LHCN-M2 (cell line): ENCODE measurements at places on chromosomes 7 and 10. TPM values are rescaled to one million over a fixed set of nuclear protein-coding genes. Genes with fewer than 3 reads are reported as not detected.

DNA sequence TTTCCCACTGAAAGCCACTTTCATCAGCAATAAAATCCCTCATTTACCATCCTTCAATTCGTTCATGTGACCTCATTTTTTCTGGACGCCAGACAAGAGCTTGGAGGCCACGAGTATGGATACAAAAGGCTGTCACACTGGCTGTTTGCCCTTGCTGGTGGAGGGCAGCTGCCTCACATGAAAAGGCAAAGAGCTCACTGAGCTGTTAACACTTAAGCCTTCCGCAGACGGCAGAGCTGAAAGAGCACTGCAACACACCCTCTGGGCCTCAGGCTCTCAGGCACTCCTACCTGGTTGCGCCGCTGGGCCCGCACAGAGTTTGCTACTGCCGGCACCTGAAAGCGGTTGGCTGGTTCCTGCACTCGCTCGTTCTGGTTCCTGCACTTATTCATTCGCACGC is 193.5 kb downstream of the CFTR start:
- no peak for DNase-seq

GRCh38 chr7:21383227-21384220 is 44.4 kb upstream of the SP4 start:
- no peak for DNase-seq

- DNase-seq: no peak
These were observed 9.6 kb upstream of the PNLIPRP2 start for GRCh38 chr10:116611153-116611545.

DNA sequence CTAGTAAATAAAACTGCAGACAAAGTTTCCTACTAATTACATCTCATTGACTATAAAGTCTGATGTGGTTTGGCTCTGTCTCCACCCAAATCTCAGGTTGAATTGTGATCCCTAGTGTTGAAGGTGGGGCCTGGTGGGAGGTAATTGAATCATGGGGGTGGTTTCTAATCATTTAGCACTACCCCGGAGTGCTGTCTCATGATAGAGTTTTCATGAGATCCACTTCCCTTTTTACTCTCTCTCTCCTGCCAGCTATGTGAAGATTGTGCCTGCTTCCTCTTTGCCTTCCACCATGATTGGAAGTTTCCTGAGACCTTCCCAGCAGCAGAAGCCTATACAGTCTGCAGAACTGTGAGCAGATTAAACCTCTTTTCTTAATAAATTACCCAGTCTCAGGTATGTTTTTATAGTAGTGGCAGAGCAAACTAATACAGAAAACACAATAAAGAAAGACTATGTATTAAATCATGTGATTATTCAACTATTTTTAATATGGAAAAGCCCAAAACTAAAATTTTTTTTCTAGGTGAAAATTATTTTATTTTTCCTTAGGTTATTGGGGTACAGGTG is 232.1 kb downstream of the FZD1 start:
- DNase-seq: no peak

DNA sequence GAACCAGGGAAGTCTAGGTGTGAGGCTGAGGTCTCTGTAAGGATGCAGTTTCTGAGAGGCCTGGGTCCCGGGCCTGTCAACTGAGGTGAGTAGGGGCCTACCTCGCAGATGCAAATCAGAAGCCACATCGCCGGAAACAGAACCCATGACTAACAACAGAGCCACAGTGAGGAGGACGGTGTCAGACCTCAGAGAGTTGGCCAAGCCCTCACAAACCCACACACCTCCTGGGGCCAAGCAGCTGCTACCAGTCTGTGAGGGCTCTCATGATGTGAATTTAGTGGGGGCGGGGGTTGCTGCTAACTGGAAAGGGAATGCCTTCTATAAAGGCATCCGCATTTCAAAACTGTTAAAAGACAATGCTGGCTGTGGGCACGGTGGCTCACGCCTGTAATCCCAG is 103.0 kb downstream of the COBL start:
- DNase-seq: peak; percentile 26

DNA sequence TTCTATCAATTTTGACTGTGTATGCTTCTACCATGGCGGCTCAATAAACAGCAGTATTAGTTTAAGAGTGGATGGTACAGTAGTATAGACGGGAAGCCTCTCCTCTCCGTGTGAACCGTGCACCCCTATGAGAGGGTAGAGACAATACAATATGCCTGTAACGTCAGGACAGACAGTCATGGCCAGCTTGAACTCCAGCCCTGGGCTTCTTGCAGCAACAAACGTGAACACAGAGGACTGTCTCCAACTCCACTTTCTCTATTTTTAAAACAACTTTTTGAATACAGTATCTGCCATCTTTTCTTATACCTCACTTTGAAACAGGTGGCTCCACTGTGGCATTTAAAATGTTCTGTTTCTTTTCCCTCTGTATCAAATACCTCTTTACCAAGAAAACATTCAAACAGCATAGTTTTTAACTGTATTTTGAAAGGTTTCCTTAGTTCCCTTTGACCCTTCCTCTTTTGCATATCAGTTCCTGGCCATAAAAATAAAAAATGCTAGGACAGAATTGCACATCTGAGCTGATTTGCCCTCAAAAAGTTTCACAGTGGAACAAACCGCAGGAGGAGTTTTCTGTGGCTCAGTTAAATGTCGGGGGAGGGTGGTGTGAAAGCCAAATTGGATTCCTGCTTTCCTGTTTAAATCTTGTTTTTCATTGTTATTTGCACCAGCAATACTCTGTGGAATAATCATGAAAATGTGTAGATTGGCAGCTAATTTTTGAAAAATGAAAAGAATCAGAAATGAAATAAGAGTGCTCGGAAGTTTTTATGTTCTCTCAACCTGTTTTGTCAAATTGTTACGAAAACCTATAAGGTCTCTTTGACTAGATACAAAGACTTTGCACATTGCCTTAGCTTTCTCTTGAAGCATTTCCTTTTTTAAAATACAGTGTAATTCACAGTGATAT is 8.0 kb downstream of the IKZF1 start:
- no peak for DNase-seq

- DNase-seq: no peak
These were observed 164.2 kb downstream of the HDAC9 start for GRCh38 chr7:18659746-18660145.

- no peak for DNase-seq
These were observed 32.8 kb downstream of the NOD1 start for GRCh38 chr7:30445770-30446169.

DNA sequence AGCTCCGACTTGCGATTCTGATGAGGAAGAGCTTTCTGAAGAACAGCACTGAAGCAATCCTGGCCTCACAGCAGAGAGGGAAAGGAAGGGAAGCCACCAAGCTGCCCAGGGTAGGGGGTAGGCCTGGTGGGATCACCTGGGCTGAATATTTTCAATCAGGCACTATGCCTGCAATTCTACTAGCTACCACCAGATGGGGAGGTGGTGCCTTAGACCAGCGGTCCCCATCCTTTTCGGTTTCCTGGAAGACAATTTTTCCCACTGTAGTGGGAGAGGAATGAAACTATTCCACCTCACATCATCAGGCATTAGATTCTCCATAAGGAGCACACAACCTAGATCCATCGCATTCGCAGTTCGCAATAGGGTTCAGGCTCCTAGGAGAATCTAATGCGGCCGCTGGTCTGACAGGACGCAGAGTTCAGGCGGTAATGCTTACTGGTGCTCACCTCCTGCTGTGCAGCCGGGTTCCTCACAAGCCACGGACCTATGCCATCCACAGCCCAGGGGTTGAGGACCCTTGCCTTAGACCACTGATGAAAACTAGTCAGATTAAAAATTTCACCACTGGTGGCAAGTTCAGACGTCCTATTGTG is 2.7 kb downstream of the LRRC20 start:
- no peak for DNase-seq

DNA sequence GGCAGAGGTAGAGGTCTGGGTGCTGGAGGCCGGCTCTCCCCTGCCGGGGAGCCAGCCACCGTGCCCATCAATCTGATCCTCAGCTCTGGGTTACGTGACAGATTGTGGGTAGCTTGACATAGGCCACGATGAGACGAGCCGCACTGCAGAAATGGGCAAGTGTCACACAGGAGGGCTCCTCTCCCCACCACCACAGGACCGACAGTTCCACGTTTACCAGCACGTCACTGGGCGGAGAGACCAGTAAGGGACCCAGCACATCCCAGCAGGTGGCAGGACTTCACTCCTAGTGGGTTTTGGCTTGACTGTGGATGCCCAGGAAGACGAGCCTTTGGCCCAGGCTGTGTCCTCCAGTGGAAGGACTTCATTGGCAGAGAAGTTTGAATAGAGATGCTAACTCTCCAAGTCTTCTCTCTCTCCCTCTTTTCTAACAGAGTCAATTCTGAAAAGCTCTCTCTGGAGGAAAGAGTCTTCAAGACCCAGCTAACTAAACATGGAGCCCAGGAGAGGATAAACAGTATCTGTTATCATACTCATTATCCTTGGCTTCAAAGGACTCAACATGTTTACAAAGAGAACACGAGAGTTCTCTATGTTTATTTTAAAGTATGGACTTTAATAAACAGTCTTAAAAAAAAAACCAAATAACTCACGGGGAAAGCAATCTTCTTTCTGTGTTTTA is 129.3 kb upstream of the JCAD start:
- DNase-seq: no peak

GRCh38 chr7:76231583-76231982 is 29.9 kb downstream of the SRRM3 start:
- DNase-seq: no peak

- no peak for DNase-seq
These were observed 238.1 kb downstream of the HPSE2 start for GRCh38 chr10:98997596-98997995.

DNA sequence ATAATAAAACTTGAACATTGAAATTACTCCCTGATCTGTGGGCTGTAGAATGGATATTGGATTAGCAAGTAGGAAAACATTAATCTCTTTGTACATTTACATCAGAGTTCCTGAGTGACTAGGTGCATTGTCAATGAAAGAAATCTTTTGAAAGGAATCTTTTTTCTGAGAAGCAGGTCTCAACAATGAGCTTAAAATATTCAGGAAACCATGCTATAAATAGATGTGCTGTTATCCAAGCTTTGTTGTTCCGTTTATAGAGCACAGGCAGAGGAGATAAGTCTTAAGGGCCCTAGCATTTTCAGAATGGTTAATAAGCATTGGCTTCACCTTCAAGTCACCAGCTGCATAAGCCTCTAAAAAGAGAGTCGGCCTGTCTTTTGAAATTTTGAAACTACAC is 41.3 kb upstream of the SLC16A12 start:
- no peak for DNase-seq

DNA sequence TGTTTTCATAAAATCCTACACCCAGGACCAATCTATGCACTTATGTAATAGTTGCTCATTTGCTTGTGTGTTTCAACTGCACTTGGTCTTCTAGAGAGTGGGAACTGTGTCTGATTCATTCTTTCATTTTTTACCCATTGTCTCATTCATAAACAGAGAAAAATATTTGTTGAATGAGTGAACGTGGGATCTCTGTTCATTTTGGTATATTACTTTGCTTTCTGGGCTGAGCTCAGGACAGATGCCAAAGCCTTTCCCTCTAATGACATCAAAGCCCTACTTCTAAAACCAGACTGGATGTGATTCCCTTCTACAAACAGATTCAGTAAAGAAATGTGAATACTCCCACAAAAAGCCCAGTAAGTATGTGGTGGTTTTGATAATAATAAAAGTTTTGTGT is 145.2 kb downstream of the ST7 start:
- peak; percentile 92 for DNase-seq

The PALD1 gene
- total RNA-seq: 0.38 and 0.40 TPM in 2 replicates

The TRIM56 gene
- total RNA-seq: 14.5 and 16.2 TPM in 2 replicates

The NRCAM gene
- 6.0 and 8.9 TPM in 2 replicates for total RNA-seq

The ASIC3 gene
- 0.19 and 2.2 TPM in 2 replicates for total RNA-seq
